Renal cortex interstitium (tissue), 15 donors: ENCODE measurements at places on chromosomes 3 and 15.

GRCh38 chr3:185585859-185586685 lies at the start of gene SENP2:
Gene SENP2, plus strand, starts transcription at chr3:185586295. Its CDS starts 119 bp downstream, at chr3:185586414.
- peak; percentile 99 for DNase-seq

GRCh38 chr3:180188512-180189309 lies 152.0 kb upstream of the PEX5L start:
- DNase-seq: no peak

DNA sequence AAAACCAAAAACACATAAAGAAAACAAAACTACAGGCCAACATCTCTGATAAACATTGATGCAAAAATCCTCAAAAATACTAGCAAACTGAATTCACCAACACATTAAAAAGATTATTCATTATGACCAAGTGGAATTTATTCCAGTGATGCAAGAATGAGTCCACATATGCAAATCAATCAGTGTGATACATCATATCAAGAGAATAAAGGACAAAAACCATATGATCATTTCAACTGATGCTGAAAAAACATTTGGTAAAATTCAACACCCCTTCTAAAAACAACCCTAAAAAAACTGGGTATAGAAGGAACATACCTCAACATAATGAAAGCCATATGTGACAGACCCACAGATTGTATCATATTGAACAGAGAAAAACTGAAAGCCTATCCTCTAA lies 265.6 kb upstream of the DCBLD2 start:
- DNase-seq: no peak

DNA sequence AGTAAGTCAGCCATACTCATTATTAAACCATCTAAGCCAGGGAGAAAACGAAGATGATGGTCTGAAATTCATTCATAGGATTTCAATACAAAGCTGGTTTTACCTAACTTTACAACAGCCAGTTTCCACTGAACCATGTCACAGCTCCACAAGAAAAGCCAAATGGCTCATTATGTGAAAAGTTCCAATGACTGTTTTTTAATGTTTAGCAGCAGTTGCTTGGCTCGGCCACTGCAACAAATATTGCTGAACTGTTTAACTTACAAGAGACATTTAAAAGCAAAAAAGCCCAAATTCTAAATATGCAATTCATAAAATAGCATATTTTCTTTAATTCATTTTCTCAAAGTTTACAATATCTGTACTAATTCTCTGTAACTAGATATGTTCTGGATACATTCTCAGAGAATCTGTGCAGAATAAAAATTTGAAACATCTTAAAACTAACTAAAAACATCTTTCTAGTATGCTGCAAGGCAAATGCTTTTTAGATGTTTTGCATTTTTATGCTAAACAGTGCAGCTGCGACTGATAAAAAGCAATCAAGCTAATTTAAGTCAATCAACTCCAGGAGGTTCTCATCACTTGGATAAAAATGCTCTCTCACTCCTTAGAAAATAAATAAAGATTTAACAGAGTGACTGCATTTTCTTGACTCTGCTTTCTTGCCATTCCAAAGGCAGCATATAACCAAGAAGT lies 356.5 kb downstream of the ERC2 start:
- DNase-seq: no peak

- no peak for DNase-seq
Measured at GRCh38 chr3:14490831-14491230, 49.3 kb downstream of the GRIP2 start.

- DNase-seq: no peak
Measured at GRCh38 chr3:40850861-40851260, 326.1 kb downstream of the ZNF621 start.

- DNase-seq: no peak
Measured at GRCh38 chr3:57116501-57116900, 48.7 kb downstream of the IL17RD start.

DNA sequence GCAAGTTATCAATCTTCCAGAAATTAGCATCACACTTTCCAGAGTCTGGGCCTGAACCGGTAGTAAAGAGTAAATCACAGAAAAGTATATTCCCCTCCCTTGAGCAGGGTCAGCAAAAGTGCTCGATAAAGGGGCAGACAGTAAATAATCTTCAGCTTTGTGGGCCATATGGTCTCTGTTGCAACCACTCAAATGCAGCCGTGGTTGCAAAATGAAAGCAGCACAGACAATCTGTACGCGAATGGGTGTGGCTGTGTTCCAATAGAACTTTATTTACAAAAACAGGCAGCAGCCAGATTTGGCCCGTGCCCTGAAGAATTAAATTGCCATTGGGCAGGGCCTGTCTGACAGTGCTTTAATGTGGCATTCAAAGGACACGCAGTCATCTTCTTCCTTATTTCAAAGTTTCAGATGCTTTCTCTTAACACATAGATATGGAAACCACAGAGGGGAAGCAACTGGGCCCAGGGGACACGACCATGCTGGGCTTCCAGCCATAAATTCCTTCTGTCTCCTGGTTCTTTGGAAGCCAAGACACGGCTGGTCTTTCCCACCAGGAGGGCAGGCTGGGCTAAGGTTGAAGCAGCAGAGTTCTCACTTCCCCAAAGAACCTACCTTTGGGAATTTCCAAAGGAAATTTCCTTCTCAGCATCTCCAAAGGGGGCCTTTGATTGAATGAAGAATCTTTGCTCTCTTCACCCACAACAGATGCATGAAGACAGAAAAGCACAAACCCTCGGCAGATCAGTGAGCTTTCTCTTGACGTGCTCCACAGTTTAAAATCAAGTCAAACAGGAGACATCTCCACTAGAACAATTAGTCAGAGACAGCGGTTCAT lies 489.8 kb upstream of the PROK2 start:
- DNase-seq: no peak

DNA sequence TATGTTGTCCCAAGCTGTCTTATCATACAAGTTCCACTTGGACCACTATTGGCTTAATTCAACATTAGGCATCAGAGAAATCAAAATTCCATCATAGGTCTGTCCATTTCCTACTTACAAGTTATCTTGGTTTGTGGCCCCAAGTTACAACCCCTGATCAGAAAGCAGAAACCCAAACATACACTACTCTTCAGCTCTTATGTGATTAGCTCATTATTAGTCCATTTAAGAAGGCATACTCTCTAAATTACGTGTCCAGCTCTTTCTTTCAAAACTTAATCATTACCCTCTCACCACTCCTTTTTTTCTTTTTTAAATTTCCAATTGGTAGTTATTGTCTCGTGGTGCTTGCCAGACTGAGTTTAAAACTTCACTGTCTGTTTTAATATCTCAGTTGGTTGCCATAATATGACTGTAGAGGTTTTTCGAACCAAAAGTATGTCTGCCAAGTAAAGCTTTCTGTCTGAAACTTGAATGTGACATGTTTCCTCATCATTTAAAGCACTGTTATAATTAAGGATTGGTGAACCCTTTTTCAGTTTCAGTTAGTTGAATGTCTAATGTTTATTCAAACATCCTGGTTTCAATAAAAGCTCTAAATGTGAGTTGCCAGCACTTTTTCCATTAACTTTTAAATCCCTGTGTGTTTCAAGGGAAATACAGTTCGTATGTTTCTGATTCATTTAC lies 150.3 kb downstream of the SAMMSON start:
- DNase-seq: no peak

GRCh38 chr3:73637042-73637441 lies 12.3 kb upstream of the PDZRN3 start:
- DNase-seq: no peak

- DNase-seq: no peak
Measured at GRCh38 chr15:85759376-85759775, 35.3 kb downstream of the KLHL25 start.

DNA sequence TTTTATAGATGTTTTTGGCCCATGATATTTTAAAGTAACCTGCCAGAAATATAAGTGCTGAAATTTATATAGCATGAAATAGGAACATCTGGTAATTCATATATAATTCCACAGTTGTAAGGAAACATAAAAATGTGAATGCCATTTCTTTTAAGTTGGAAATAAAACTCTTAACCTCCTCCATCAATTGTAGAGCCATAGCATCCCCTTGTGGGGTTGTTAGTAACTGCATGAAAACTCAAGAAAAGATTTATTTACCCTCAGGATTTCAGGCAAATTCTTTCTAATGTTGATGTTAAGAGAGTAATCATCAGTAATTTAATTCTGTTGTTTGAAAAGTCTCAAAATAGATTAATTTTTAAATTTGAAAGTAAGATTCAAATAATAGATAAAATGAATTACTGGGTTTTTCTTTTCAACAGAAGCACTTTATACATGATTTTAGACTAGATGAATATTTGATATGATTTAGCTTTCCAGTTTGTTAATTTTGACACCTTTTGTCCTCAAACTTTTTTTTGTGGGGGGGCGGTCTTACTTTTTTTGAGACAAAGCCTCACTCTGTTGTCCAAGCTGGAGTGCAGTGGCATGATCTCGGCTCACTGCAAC lies 74.7 kb downstream of the RASA2 start:
- peak; percentile 64 for DNase-seq

GRCh38 chr3:15513810-15514662 lies 7.5 kb downstream of the COLQ start:
- no peak for DNase-seq

DNA sequence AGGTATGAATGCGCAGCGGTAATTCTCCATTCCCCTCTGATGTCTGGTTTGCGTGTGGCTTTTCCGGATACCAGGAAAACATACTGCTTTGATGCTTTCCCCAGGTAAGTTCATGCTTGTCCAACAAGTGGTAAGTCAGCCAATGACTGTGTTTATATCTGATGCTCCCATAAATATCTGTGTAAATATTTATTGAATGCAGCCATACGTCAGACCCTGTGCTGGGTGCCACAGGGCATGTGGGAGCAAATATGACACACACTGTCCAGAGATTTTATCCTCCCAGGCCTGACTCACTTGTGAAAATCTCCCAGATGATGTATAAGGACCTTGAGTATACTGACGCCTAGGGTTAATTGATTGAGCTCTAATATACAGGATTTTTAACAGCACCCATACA lies 29.6 kb upstream of the CEMIP start:
- DNase-seq: no peak

- no peak for DNase-seq
Measured at GRCh38 chr3:76615719-76616118, 424.2 kb upstream of the ROBO2 start.
